ENCODE measurements at places on chromosomes 3 and 15.

DNA sequence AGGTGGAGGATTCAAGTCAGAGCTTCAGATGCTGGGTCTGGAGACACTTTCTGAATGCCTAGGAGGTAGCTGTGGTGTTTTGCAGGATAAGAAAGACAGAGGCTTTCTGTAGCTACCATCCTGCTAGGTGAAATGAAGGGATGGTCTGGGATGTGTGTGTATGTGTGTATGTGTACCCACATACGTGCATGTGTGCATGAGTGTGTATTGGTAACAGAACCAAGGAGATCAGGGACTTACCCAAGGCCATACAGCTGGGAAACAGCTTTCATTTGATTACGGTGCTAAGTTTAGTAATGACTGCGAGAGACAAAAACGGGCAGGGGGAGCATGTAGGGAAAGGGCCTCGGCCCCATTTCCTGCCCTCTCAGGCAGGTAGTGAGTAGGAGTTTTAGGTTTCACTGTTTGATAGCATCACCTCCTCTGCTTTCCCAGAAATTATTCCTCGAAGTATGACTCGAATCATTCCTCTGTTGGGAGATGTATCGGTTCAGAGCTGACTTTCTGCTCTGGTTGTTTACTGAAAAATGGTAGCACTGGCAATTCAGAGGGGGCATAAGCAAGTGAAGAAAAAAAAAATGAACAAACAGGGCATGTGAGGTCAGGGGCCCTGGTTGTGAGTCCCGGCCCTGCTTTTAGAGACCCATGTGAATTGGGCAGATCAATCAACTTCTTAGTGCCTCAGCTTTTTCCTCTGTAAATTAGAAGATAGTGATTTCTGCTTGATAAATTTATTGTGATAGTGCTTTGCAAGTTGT, 130.7 kb downstream of the LPP start:
- DNase-seq: no peak

DNA sequence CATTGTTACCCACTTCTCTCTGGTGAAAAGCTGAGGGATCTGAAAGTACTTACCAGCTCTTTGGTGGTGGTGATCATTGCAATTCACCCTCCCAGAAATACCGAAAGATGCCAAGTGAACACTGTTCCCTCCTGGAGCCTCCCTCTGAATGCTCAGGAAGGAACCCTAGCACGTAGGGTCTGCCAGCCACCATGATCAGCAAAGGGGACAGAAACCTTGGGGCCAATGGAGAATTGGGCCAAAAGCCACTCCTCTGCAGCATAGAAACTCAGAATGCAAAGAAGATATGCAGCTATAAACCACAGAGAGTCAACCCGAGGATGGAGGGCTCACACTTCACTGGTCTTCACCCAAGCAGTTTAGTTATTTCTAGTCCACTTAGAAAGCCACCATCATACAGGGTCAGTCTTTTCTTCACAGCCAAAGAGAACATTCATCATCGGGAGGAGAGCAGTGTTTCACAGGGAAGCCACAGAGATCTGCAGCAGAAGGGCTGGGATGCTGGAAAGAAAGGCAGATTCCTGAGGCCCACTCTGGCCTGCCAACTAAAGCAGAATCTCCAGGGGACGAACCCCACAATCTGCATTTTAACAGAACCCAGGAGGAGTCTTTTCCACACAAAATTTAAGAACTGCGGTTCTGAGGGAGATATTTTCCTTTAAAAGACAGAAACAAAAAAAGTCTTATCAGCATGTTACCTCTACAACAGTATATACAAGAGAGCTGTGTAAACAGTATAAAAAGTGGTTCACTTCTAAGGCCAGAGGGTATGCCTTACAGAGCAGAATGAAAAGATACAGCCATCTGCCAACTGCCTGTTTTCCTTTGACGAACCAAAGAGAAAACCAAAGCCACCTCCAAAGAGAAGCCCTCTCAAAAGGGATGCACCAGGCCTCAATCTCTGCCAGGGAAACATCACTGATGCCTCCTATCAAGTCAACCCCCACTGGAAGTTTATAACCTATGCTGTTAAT, 11.3 kb downstream of the TBC1D2B start:
- DNase-seq: no peak

DNA sequence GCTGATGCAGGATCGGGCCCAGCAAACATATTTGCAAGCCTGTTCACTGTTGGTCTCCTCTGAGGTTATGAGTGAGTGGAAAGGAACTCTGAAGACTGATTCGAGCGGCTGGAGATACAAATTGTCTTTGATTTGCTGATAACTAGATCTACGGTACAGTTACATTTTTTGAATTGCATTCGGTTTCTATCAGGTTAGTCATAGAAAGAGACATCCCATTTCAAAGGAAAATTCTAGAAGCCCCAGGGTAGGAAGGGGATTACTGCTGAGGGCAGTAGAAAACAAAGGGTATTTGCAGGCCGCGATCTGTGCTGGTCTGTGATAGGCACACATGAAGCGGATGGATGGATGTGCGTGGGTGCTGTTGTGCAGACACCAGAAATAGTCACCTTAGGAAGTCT, 228.4 kb downstream of the ITPR1 start:
- DNase-seq: no peak

GRCh38 chr3:33883538-33883950, 85.1 kb downstream of the PDCD6IP start:
- no peak for DNase-seq

- DNase-seq: no peak
Observed at GRCh38 chr3:154018100-154018696, 103.0 kb upstream of the ARHGEF26 start.

GRCh38 chr15:57570994-57571393, 20.7 kb upstream of the MYZAP start:
- DNase-seq: no peak

GRCh38 chr3:165800970-165801369, 36.3 kb downstream of the BCHE start:
- DNase-seq: peak; percentile 4
